ENCODE measurements at places on chromosomes 13 and 19.

- DNase-seq: no peak
Measured at GRCh38 chr19:46925548-46925950, 64.8 kb downstream of the ARHGAP35 start.

- DNase-seq: no peak
Measured at GRCh38 chr13:31625115-31625514, 114.2 kb upstream of the RXFP2 start.

- DNase-seq: no peak
Measured at GRCh38 chr13:109331898-109332297, 454.5 kb downstream of the IRS2 start.

DNA sequence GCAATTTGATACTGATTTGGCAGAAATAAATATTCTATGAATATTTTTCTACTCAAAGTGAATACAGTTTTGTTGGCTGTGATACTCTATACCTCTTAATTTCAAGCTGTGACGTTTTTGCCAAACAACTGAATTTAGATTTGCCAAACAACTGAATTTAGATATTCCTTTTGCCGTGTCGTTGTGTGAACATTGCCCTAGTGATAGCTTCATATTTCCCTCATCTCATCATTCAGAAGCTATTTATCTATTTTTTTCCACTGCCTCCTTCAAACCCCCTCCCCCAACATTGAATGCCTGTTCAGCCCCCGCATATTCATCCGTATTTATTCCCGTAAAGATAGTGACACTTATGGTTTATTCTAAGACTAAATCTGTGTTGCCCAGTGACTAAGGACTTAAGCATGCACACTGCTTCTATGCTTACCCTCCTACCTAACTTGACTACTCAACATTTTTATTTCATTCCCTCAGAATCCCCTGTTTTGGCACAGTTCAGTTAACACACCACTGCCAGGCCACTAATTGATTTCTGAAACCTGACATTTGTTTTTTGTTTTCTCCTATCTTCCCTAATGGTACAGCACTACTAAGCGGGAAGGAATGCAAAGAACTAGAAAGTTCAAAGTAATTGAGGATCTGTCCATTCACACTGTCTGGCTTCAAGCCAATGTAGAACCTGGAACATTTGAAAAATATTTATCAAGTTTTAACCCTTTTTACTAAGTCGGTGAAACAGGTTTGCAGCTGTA is 2.8 kb upstream of the KLF5 start:
- DNase-seq: no peak

DNA sequence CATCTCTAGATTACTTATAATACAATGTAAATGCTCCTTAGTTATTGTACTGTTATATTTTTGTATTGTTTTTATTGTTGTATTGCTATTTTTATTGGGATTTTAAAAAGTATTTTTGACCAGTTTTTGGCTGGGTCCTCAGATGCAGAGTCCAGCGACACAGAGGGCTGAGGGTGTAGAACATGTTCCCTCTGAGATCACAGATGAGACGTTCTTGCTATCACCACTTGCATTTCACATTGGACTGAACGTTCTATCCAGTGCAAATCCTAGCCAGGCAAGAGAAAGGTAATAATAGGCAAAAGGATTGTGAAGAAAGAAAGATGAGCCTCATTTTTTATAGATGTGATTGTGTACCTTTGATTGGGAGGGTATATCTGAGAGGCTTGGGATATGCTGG is 15.0 kb downstream of the ZSCAN5A start:
- no peak for DNase-seq

DNA sequence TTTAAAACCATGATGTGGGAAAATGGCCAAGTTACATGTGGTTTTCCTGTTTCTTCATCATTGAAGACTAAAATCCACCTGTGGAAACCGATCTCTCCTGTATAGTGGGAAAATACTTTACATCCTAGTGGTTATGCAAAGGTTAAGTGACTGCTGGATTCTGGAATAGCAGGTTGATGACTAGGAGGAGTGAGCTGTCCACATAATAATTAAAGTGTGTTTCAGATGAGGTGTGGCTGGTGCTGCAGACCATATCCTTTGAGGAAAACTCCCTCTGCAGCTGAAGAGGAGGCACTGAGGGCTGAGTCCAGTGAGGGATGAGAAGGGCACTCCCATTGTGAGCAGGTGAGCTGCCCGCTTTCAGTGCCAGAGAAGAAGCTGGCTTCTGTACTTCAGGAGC is 43.2 kb downstream of the DCLK1 start:
- DNase-seq: no peak

GRCh38 chr13:71634182-71634581 is 232.8 kb downstream of the DACH1 start:
- no peak for DNase-seq

GRCh38 chr19:1004803-1005664 is 4.8 kb downstream of the GRIN3B start:
- DNase-seq: no peak

Measured in T-helper 17 cell (primary cell).